Stimulated activated CD4-positive, alpha-beta T cell treated with anti-CD3 and anti-CD28 coated beads, Interleukin-4, amount 100 ng/mL, for 1 hour (primary cell): ENCODE measurements at places on chromosomes 6 and 20.
A peak's percentile ranks its signal among the peaks of the same experiment; 100 is the strongest.

- DNase-seq = no peak
Measured at GRCh38 chr20:45968801-45969711, 2.9 kb downstream of the ZNF335 start.

DNA sequence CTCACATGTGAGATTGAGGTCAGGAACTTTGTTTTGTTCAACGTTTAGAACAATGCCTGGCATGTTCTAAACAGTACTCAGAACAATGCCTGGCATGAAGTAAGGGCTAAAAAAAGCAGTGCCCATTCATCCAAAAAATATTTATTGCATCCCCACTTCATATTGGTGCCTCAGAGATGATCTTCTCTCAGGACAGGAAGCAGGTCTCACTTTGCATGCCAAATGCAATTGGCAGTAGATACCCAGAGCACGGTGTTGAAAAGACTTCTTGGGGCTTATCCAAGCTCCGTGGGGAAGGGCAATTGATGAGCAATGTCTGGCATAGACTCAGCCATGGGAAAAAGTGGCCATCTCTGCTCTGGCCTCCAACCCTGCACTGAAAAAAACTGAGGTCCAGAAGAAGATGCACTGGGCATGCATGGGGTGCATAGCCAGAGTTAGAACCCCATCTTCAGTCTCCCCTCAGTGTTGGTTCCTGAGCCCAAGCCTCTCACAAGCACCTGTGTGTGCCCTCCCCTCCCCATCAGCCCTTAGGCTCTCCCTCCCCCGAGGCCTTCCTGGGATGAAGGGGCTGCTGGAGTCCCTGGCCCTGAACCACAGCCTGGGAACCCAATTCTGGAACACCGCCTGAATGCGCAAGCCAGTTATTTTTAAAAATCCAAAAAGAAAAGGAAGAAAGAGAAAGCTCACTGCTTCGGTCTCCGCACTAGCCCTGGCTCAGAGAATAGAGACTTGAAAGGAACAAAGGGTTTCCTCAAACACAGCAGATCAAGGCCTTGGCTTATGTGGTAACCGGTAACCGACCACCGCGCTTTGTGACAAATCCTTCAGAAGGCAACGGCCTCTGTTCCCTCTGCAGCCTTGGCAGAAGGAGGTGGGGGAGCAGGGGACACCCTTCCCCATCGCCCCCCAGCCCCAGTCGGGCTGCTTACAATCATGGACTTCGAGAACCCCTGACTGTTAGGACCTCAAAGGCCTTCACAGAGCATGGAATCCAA lies 78.5 kb upstream of the SIRPA start:
- DNase-seq = no peak

GRCh38 chr6:21593412-21593926 lies at the start of gene SOX4:
TSS of gene SOX4 (plus strand) at chr6:21593751. CDS start at chr6:21594535, 784 bp downstream.
- peak; percentile 53 for DNase-seq

GRCh38 chr6:114346451-114346850 lies 3.6 kb upstream of the HS3ST5 start:
- no peak for DNase-seq

- DNase-seq = no peak
Measured at GRCh38 chr6:163198396-163198795, 216.1 kb upstream of the QKI start.

DNA sequence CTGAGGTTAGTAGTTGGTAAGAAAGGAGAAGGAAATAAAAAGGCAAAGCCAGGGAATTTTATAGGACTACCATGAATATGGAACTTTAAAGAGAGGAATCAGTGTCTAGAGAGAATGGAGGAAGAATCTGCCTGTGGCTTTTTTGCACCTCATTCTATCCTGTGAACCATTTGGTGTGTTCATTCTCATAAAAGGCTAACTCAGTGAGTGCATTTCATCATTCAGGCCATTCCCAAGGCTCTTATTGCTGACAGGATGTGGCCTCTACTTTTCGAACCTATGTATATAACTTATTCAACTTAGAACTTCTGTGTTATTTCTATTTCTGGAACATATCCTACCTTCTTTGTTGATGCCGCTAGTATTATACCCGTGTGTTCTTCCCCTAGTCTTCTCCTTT lies 27.1 kb downstream of the HSF2 start:
- DNase-seq = no peak

GRCh38 chr6:137412562-137412961 lies 81.6 kb downstream of the OLIG3 start:
- DNase-seq = no peak

- no peak for DNase-seq
Measured at GRCh38 chr6:142841915-142842314, 103.1 kb downstream of the HIVEP2 start.
